ENCODE measurements at places on chromosomes 16 and 17. TPM values are rescaled to one million over a fixed set of nuclear protein-coding genes. Genes with fewer than 3 reads are reported as not detected.

The BAIAP2 gene
- 5.9 TPM for total RNA-seq

The TP53TG3 gene
- total RNA-seq: not detected

DNA sequence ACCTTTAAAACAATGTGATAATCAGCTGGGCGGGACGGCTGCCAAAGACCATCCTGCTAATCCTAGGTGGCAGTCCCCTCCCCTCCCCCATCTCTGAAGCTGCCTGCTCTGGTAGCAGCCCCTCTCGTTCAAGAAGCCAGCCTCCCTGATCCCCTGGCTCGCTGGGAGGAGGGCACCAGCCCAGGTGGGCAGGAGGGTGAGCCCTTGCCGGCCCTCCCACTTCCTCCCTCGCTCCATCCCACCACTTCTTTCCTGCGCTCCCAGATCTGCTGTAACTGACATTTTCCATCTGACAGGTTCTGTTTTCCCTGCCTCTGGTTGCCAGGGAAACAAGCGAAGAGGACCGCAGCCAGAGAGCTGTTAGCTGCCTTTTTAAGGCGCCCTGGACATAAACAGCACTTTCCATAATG lies 155.7 kb upstream of the TNRC6C start:
- DNase-seq: no peak

The AARSD1 gene
- 54.3 TPM for total RNA-seq

DNA sequence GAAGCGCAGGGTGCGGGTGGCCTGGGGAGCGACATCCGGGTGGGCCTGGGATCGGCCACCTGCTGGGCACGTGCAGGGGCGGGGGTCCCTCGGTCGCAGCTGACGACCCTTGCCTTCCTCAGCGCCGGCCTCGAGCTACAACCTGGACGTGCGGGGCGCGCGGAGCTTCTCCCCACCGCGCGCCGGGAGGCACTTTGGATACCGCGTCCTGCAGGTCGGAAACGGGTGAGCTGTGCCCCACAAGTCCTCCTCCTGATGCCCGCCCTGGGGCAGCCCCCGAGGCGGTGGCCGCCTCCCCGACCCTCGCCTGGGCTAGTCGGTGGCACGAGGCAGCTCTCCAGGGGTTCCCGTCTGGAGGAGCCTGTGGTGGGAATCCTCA lies 1.5 kb downstream of the ITGAL start:
- DNase-seq: no peak

The SPN gene
- 119 TPM for total RNA-seq

The TIGD7 gene
- 4.7 TPM for total RNA-seq

DNA sequence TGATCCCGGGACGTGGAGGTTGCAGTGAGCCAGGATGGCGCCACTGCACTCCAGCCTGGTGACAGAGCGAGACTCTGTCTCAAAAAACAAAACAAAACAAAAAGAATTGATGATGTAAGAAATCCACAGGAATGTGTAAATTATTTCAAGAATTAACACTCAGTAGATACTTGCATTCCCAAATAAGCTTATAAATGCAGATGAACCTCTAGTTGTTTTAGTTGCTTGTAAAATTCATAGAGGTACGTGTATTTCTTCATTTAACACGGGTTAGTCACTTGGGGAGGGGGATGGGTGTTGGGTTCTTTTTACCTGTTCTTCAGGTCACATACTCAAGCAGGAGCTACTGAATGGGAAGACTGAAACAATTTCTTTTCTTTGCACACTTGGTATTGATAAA lies 55.7 kb upstream of the FBXO47 start:
- no peak for DNase-seq

The ASGR2 gene
- total RNA-seq: not detected

GRCh38 chr16:23279721-23280153 lies 22.4 kb upstream of the SCNN1B start:
- DNase-seq: no peak

The KCNJ18 gene
- total RNA-seq: not detected

DNA sequence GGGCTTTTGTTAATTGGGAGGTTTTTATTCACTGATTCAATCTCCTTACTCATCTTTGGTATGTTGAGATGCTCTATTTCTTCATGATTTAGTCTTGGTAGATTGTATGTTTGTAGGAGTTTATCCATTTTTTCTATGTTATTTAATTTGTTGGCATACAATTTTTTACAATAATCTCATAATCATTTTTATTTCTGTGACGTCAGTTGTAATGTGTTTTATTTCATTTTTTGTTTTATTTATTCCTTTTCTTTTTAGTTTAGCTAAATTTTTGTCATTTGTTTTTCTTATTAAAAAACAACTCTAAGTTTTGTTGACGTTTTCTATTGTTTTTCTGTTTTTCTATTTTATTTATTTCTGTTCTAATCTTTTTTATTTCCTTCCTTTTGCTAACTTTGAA lies 389.8 kb downstream of the HS3ST3B1 start:
- DNase-seq: no peak

The RHBDL1 gene
- total RNA-seq: 0.89 TPM

The CMTM1 gene
- total RNA-seq: 6.2 TPM

- peak; percentile 93 for DNase-seq
These were observed 1.1 kb downstream of the ANKRD11 start for GRCh38 chr16:89489040-89489897.

All from activated CD8-positive, alpha-beta T cell treated with anti-CD3 and anti-CD28 coated beads for 36 hours (primary cell).